ENCODE measurements at places on chromosomes 3 and 15. TPM values are rescaled to one million over a fixed set of nuclear protein-coding genes. Genes with fewer than 3 reads are reported as not detected.

- peak; percentile 84 for DNase-seq
Measured at GRCh38 chr3:98972155-98972554, 70.7 kb upstream of the DCBLD2 start.

DNA sequence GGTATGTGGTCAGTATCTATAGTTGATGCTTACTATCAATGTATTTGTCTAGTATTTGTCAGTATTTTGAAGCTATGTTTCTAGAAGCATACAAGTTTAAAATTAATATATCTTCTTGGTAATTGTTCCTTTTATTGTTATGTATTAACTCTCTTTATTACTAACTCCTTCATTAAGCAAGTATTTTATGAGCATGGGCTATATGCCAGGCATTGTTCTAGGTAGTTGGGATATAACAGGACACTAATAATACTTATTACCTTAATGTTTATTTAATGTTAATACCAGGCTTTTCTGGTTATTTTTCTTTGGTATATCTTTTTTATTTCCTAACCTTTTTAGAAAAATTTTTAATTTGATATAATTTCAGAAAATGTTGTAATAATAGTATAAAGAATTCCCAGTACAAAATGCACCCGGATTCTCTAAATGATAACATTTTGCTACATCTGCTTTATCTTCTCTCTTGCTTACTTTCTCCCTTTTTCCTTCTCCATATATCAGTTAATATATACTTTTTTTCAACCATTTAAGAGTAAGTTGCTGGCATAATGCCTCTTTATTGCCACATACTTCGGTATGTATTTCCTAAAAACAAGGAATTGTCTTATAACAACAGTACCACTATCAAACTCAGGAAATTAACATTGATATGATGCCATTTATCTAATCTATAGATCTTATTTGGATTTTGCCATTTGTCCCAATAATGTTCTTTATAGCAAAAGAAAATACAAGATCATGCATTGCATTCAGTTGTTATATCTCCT, 30.9 kb downstream of the LRRC49 start:
- no peak for DNase-seq

GRCh38 chr3:108528459-108529252, 18.3 kb upstream of the MYH15 start:
- DNase-seq: no peak

- no peak for DNase-seq
Measured at GRCh38 chr3:119990888-119991287, 103.4 kb downstream of the GSK3B start.

- peak; percentile 53 for DNase-seq
Measured at GRCh38 chr15:50675535-50676144, 11.0 kb downstream of the TRPM7 start.

DNA sequence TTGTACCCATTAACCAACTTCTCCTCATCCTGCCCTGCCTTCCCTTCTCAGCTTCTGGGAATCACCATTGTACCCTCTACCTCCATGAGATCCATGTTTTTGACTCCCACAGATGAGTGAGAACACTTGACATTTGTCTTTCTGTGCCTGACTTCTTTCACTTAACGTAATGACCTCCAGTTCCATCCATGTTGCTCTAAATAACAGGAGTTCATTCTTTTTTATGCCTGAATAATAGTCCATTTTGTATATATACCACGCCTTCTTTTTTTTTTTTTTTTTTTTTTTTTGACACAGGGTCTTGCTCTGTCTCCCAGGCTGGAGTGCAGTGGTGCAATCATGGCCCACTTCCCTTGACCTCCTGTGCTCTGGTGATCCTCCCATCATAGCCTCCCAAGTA, 6.7 kb downstream of the SNX1 start:
- no peak for DNase-seq

The GOLGA6D gene
- total RNA-seq: not detected

The GNAT1 gene
- total RNA-seq: 4.4 TPM

GRCh38 chr15:40917585-40917984, 11.6 kb upstream of the DLL4 start:
- no peak for DNase-seq

GRCh38 chr3:33105341-33105948, 8.4 kb upstream of the CRTAP start:
- peak; percentile 54 for DNase-seq

DNA sequence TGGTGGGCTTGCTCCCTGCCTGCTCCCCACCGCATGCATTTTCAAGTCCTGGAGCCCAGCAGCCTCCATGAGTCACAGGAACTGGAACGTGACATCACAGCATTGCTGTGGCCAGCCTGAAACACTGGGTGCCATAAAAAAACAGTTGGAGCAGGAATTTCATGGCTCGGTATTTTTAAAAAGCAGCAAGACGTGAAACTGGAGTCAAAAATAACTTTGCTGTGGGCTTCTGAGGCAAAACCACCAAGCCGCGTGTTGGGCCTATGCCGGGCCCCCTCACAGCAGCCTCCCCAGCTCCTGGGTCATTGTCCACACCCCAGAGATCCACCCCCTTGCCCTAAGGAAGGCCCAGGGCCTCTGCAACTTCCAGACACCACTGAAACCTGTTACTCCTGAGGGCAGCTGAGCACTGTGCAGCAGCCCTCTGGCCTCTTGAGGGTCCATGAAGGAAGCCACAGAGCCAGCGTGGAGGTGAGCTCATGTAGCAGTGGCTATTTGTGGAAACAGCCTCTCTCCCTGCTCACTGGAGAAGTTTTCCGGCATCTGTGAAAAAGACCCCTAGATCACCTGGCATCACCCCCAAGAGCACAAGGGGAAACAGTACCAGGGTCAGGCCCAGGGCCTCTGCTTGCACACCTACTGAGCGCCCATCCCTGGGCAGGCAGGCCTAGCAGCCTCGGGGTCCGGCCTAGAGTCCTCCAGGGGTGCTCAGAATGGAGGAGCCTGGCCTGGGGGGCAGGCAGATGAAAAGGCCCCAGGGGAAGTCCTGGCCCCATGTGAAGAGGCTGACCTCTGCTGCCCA, 34.0 kb upstream of the DUSP7 start:
- peak; percentile 98 for DNase-seq

GRCh38 chr15:87578776-87579175, 677.8 kb downstream of the NTRK3 start:
- no peak for DNase-seq

DNA sequence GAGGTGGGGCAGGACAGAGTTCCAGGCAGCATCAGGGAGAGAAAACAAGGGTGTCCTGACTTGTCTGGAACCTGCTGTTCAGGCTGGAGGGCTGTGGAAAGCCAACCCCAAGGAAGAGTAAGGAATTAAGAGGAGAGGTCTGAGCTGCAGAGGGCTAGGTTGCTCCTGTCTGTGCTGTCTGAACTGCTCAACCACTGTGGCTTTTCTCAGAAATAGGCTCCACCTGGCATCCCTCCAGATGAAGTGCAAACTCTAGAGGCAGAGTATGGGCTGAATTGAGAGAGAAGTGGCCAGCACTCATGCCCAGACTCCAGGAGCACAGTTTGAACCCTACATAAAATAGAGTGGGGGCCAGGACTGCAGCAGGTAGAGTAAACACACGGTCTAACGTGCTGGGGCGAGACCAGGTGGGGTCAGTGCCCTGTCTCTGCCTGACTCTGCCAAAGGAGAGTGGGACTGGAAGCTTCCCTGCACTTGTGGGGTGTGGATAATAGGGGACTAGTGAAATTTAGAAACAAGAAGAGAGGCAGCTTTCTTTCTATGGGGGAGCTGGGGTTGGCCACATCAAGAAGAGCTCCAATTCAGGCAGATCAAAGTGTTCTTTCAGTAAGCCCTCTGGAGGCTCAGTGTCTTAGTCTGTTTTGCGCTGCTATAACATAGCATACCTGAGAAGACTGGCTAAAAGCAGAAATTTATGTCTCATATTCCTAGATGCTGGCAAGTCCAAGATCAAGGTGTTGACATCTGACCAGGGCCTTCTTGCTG, 28.0 kb upstream of the MNS1 start:
- no peak for DNase-seq

DNA sequence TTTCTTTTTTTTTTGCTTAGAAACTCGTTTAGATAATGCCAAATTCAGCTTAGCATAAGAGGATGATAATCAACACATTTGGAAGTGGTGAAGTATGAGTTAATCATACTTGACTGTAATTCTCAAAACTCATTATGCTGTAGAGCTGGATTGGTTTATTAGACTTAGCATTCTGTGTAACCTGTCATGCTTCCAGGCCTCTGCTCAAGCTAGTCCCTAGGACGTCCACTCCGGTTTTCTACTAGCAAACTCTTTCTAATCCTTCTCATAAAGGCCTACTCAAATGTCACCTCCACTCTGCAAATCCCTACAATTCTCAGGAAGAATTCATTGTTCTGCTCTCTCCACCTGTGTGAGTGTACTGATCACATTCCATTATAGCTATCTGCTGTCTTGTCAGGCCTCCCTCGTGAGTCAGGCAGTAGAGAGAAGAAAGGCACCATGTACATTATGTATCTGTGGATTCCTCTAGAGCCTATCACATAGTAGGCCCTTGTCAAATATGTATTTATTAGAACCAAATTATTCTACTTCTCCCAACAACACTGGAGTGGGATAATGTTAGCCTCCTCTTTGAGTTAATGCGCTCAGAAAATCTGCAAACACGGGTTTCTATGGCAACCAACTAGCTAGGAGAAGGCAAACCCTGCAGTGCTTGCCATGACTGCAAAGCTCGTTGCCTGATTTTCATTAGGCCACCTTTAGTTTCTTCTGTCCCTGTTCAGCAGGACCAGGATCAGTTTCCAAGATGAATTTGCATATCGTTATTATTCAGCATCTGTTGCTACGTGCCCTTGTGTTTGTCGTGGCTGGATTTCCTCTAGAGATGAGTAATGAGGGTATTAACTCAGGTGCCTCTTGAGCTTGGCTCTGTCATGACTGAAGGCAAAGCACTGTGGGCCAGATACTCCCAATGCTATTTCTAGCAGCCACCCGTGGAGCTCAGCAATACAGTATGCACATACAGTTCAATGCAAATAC, 30.7 kb downstream of the ATP13A5 start:
- no peak for DNase-seq

DNA sequence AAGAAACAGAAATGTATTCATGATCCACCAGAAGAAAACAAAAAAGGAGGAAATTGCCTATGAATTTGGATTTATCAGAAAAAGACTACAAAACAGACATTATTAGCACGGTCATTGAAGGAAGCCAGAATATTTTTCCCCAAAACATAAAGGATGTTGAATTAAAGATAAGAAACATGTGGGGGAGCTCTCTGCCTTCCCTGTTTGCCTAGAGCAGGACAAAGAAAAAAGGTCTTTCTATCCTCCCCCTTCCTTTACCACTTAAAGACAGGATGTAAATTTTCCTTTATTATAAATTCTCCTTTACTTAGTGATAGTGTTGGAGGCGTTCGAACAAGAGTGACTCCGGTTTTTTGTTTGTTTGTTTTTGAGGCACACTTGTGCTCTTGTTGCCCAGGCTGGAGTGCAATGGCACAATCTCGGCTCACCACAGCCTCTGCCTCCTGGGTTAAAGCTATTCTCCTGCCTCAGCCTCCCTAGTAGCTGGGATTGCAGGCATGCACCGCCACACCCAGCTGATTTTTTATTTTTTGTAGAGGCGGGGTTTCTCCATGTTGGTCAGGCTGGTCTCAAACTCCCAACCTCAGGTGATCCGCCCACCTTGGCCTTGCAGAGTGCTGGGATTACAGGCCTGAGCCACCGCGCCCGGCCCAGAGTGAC, 14.9 kb upstream of the RPN1 start:
- no peak for DNase-seq

DNA sequence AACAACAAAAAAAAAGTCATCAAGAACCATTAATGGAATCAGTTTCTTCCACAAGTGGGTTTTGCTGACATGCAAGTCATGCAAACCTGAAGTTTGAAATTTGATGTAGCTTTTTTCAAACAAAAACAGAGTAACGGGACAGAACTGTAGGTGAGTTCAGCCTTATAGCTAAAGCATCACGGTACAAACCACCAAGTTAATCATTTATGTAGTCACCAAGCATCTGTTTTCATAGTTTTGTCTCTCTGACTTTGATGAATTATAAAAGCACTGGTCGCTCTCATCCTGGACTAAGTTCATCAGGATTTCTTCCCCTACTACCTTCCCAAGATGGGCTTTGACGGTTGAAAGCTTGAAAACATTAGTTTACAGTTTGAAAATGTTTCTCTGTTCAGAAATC, 117.0 kb upstream of the SAMMSON start:
- no peak for DNase-seq

DNA sequence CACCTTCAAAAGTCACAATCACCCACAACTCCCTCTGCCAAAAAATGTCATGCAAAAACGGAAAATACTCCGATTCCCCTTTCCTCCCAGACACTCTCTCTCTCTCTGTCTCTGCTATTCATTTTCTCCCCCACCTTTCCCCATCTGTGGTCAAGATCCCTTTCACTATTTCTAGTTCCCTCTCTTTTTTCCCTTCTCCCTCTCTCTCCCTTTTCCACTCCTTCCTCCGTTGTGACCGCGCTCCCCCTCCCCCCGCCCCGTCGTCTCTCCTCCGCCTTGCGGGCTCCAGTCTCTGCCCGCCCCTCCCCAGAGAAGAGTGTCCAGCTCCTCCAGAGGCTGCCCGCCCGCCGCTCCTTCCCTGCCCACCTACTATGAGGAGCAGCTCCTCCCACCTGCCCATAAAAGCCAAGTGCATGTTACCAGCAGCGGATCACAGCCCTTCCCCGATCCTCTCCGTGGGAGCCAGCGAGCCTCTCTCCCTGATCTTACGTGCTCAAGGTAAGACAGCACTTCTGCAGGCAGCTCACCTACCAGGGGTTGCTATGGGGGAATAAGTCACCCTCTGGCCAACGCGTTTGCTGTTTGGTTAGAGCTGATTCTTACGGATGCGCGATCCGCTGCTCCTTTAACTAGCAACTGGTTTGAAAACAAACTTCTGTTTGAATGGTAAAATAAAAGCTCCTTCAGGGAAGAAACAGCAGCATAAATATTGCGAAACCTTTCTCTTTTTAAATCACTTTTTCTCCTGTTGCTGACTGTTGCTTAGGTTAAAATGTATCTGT, at the start of gene COL8A1:
TSS of gene COL8A1 (plus strand) at position 428 of the 782 bp plus-strand sequence. CDS start 152,089 bp downstream, outside the sequence.
- DNase-seq: peak; percentile 68

DNA sequence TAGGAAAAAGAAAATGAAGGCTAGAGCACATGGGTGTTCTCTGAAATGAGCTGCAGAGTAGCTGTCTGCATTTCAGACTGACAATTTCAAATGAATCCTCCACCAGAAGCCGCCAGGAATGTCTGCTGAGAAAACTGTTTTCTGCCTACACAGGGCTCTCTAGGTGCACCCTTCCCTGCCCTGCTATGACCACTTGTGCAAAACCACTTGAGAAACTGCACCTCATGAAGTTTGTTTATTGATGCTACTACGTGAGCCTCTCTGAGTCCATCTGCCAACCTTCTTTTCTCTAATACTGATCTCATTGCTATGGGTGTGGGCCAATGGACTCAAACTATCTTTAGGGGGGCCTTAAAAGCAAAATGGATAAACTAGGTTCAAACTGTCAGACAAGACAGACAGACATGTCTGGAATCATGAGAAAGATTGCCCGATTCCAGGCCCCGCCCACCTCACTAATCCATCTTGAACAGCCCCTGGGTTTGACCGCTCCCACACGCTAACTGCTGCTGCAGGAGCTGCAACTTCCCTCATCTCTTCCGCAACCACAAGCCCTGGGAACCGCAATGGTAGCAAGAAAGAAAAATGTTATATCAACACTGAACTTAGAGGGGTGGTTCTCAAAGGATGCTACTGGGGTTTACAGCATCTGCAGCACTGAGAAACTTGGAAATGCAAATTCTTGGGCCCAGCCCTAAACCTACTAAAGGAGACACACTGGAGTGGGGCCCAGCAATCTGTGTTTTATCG, 9.0 kb upstream of the CD47 start:
- peak; percentile 12 for DNase-seq
